B cell (primary cell): ENCODE measurements at places on chromosomes 11 and 22. TPM values are rescaled to one million over a fixed set of nuclear protein-coding genes. Genes with fewer than 3 reads are reported as not detected.

The ARFGAP3 gene
- polyA plus RNA-seq, result 10.7 and 16.2 TPM in 2 replicates

DNA sequence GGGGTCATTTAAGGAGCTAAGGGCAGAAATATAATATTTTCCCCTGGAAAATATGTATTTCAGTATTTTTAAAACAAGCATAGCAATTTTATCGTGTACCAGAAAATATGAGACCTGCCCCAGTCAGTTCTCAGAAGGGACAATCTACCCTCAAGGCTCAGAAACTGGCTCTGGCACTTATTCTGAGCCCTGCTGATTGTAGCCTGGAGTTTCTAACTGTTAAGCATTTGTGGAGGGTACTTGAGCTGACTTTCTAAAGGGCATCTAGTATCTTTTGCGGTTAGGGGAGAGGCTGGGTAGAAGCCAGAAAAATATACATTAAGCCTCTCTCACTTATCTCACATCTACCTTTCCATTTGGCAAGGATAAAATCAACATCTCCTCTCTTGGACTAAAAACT lies 71.3 kb upstream of the FSHB start:
- no peak for DNase-seq
- H3K4me3 ChIP-seq, result no peak overlapping the region
- H3K27me3 ChIP-seq, result no peaks in the 10 kb centered on the region
- H3K36me3 ChIP-seq, result no peaks in the 10 kb centered on the region

DNA sequence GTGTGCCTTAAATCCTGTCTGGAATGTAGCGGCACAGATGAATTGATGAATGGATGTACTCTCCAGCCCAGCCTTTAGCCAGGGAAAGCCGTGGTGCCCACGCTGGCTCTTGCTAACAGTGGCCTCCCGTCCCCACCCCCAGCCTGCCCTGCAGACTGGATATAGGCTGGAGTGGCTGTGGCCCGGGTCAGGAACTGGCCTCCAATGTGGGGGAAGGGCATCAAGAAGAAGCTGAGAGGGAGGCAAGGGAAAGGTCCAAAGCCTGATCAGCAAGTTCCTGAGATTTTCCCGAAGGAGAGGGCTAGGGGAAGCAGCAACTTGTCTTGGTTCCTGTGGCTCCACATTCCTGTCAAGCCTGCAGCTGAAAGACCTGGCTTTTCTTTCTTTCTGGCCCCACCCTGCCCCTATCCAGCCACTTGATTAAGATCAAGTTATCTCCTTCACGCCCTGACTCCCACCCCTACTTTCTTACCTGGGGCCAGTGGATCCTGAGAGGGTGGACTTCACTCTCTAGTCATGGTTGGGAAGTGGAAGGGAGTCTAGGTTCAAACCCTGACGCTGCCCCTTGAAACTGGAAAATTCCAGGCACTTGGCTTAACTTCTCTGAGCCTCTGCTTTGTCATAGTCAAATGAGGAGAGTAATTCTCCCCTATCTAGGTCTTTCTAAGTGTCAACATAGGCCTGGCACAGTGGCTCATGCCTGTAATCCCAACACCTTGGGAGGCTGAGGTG lies 11.0 kb upstream of the MICALL1 start:
- DNase-seq, result no peak
- no peak overlapping the region for H3K27ac ChIP-seq
- H3K36me3 ChIP-seq, result peaks cover 9% of the 10 kb centered on the region
- H3K4me1 ChIP-seq, result peaks cover 11% of the 10 kb centered on the region

- no peak for DNase-seq
- H3K4me1 ChIP-seq, result no peaks in the 10 kb centered on the region
- no peaks in the 10 kb centered on the region for H3K27me3 ChIP-seq
- H3K27ac ChIP-seq, result no peak overlapping the region
- H3K4me3 ChIP-seq, result no peak overlapping the region
Measured at GRCh38 chr11:11424688-11425087, 71.6 kb upstream of the CSNK2A3 start.

- no peaks in the 10 kb centered on the region for H3K27me3 ChIP-seq
- H3K4me1 ChIP-seq, result peaks cover 11% of the 10 kb centered on the region
- H3K27ac ChIP-seq, result no peak overlapping the region
- H3K4me3 ChIP-seq, result no peak overlapping the region
- no peak for DNase-seq
- peaks cover 19% of the 10 kb centered on the region for H3K36me3 ChIP-seq
Measured at GRCh38 chr22:37893583-37893983, 12.5 kb upstream of the MICALL1 start.

- no peak overlapping the region for H3K27ac ChIP-seq
- H3K36me3 ChIP-seq, result no peaks in the 10 kb centered on the region
- no peak overlapping the region for H3K4me3 ChIP-seq
Measured at GRCh38 chr11:39780131-39780530, 1679.3 kb downstream of the LRRC4C start.

DNA sequence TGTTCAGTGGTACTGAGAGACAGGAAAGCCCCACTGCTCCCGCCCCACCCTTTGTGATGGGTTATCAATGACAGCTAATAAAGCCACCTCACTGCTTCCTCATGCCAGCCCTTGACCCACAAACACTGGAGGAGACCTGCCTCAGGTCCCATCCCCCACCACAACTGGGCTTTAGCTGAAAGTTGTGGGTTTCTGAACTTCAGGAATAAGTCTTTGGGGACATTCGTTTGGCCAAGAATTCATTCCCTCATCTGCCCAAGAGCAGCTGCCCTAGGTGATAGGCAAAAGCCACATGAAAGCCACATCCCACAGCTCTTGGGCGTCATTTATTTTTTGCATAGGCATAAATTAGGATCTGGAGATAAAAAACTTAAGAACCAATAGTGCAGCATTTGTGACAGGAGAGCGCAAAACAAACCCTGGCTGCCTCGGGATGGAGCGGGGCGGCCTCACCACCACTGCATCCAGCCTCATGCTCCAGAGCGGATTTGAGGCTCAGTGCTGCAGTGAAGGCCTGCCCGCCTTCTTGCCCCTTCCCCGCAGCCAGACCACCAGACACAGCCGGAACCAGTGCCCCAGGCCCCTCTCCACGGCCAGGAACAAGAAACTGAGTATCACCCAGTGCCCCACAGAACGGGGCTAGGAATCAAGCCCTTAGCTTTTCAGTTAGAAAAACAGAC lies 21.2 kb downstream of the SUN2 start:
- peaks cover 89% of the 10 kb centered on the region for H3K36me3 ChIP-seq
- no peaks in the 10 kb centered on the region for H3K4me1 ChIP-seq
- H3K27ac ChIP-seq, result no peak overlapping the region
- no peak for DNase-seq
- H3K4me3 ChIP-seq, result no peak overlapping the region
- no peaks in the 10 kb centered on the region for H3K27me3 ChIP-seq

GRCh38 chr11:7473717-7474116 lies 11.6 kb upstream of the OLFML1 start:
- peak; percentile 76 for DNase-seq
- H3K4me3 ChIP-seq, result no peak overlapping the region
- H3K27ac ChIP-seq, result peak overlapping the region; percentile 25
- no peaks in the 10 kb centered on the region for H3K36me3 ChIP-seq

DNA sequence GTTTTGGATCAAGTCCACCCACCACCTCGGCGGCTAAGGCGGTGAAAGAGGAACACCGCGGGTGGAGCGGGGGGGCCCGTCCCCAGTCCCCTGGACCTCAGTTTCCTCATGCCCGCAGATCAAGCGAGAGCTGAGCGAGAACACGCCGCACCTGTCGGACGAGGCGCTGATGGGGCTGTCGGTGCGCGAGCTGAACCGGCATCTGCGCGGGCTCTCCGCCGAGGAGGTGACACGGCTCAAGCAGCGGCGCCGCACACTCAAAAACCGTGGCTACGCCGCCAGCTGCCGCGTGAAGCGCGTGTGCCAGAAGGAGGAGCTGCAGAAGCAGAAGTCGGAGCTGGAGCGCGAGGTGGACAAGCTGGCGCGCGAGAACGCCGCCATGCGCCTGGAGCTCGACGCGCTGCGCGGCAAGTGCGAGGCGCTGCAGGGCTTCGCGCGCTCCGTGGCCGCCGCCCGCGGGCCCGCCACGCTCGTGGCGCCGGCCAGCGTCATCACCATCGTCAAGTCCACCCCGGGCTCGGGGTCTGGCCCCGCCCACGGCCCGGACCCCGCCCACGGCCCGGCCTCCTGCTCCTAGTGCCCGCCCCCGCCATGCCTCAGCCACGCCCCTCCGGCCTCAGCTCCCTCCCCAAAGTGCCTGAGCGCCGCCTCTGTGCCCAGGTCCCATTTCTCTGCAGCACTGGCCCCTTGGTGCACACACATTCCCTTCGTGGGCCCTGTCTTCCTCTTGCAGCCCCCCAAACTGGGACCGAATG lies 12.7 kb downstream of the MAFF start:
- peak overlapping the region; percentile 45 for H3K4me3 ChIP-seq
- peak; percentile 82 for DNase-seq
- no peak overlapping the region for H3K27ac ChIP-seq
- H3K4me1 ChIP-seq, result peaks cover 5% of the 10 kb centered on the region
